Fibroblast of upper back skin (primary cell): ENCODE measurements at places on chromosomes 7 and 10.

DNA sequence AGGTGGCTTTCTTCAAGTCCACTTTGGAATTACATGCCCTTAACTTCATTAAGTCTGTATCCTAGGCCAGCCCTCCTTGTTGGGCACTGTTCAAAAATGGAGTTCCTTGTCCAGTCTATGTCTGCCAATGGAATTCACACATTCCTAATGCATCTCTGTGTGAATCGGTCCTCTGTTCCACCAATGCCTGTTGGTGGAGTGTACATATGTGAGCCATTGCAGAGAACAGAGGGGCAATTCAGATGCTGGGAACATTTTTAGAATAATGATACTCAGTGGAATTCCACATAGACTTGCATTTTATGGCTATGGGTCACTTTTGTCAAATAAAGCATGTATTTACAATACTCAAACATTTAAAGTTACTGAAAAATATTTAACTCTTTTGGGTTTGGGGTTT is 108.3 kb downstream of the COL28A1 start:
- DNase-seq: peak; percentile 11

GRCh38 chr10:107415446-107415845 is 250.9 kb upstream of the SORCS1 start:
- no peak for DNase-seq

- DNase-seq: peak; percentile 37
Measured at GRCh38 chr7:21507627-21508343, 35.1 kb upstream of the DNAH11 start.

DNA sequence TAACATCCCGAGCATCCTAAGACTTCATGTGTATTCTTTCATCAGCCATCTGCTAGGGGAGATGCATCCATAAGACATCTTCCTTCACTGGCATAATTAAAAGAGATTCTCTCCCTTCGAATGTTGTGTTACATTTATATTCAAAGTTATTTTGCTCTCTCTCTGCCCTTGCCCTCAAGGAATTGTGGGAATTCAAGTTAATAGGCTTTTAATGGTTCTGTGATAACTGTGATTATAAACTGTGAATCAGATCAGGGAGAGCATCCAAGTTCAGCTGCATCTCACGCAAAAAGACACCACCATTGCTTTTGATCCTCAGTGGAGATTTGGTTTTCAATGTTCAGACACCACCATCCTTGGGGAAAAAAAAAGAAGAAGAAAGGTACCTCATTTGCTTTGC is 9.2 kb upstream of the TEX36 start:
- DNase-seq: peak; percentile 54

- DNase-seq: no peak
Measured at GRCh38 chr10:71349406-71349805, 30.3 kb downstream of the SLC29A3 start.

GRCh38 chr7:47812429-47813136 is 135.7 kb downstream of the PKD1L1 start:
- DNase-seq: no peak

DNA sequence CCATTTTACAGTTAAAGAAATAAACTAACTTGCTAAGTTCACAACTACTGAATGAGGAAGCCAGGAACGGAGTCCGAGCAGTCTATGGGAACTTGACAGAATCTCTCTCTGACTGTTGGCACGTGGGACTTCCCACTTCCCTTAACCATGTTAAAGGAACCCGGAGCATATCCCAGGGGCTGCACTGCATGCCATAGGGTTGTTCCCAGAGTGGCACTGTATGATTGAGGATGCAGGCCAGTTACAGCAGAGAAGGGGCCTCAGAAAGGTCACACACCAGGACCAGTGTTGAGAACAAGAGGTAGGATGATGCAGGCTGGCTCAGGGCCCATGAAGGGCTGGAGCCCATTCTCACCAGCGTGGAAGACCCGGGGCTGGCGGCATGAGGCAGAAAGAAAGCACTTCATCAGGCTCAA is 201.8 kb downstream of the NSUN6 start:
- no peak for DNase-seq

GRCh38 chr7:138184191-138184590 is 107.9 kb downstream of the AKR1D1 start:
- DNase-seq: no peak

DNA sequence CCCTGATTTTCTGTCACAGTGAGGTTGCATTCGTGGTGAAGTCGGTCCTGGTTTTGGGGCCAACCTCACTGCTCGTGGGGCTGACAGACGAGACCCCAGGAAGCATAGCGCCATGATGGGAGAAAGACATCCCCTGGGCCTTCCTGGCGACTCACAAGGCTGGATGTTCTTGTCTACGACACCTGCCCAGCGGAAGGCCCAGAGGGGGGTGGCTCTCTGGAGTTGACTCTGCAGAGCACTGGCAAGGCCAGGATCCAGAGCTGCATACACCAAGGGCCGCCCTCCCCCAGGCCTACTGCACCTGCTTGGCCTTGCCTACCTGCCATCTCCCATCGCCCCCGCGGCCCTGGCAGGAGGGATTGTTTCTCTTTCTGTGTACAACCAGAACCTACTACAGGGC is 608.9 kb downstream of the PTPRN2 start:
- DNase-seq: no peak

DNA sequence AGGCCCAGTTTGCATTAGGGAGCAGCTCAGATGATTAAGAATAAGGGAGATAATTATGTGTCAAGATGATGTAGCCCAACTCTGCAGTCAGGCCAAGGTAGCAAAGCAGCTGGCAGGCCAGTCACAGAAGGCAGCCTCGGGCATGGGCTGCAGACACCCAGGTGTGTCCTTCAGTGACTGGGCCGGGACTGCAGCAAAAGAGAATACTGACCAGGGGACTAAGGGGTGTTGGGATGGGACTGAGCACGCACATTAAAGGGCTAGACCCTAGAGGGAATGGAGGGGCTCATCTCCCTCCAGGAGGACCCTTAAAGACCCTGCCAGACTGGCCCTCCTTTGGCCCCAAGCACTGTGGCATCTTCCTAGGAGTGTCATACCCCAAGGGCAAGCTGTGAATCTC is 38.7 kb downstream of the PAX2 start:
- no peak for DNase-seq

DNA sequence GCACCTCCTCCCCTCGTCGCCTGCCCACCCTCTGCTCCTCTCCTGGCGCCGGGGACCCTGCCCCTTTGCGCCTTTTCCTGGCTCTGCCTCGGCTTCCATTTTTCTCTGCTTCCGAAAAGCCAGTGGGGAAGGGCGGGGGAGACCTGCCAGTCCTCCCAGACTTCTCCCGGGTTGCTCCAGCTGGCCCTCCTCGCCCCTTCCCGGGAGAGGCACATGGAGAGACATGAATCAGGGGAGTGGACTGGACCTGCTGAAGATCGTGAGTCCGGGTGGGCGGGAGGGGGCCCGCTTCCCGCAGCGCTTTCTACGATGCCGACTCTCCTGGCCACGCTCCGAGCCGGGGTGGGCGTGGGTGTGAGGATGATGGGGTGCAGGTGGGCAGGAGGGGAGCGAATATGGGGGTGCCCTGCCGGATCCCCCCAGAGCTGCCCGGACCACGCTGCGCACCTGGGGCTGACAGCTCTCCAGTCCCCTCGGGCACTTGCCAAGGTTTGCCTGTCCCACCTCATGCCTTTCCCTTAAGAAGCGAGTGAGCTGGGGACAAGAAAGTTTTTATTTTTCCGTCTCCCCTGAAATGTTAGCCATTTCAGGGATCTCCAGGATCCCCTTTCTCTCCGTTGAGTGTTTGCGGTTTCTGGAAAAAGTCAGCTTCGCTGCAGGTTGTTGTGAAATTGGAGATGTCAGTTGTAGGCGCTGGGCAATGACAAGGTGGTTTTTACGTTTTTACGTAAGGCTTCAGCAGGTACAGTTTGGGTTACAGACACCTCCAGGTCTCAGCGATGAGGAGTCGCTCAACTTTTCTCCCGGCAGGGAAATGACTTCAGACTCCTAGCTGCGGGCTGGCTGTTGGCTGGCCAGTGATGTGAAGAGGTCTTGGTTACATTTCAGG is 977 bp downstream of the CACNB2 start:
- no peak for DNase-seq

GRCh38 chr10:100763043-100763747 is 17.8 kb downstream of the PAX2 start:
- DNase-seq: no peak

DNA sequence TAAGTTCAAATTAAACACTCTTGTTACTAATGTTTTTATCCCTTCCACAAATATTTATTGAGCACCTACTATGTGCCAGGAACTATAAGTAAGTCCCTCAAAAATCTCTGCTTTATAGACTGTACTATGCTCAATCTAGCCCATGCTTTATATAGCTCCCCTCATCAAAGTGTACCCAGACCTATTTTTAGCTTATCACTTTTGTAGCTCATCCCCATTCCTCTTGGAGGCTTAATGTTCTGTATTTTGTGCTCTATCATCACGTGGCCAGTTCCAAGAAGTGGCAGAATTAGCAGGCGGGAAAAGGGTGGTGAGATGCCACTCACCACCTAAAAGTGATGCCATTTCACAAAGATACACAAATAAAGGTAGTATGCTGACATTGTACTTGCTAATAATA is 138.1 kb upstream of the BET1 start:
- no peak for DNase-seq

DNA sequence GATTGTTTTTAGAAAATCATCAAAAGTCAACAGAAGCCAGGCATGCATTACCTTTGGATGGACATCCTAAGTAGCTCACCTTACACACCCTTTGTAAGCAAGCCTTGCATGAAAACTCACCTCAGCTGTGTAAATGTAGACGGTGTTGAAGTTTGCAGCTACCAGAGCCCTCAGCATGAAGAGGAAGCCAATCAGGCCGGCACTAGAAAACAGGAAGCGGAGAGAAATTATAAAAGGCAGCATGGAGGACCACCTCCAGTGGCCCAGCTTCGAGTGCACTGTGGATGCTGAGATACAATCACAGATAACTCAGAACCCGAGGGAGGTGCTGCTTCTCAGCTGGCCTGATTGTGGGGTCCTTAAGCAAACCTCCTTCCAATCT is 75.3 kb downstream of the SVOPL start:
- DNase-seq: no peak

DNA sequence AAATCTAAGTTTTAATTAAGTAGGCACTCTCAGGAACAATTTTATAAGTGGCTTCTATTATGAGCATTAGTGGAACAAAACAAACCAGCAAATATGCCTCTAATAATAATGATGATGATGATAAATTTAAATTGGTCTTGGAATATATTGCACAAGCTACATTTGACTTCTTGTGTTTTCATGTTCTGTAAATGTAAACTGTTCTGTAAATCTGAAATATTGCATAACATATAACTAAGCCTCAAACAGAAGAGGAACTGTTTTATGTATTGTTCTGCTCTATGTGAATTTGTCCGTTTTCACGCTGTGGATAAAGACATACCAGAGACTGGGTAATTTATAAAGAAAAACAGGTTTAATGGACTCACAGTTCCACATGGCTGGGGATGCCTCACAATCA is 625.2 kb upstream of the CELF2 start:
- no peak for DNase-seq

DNA sequence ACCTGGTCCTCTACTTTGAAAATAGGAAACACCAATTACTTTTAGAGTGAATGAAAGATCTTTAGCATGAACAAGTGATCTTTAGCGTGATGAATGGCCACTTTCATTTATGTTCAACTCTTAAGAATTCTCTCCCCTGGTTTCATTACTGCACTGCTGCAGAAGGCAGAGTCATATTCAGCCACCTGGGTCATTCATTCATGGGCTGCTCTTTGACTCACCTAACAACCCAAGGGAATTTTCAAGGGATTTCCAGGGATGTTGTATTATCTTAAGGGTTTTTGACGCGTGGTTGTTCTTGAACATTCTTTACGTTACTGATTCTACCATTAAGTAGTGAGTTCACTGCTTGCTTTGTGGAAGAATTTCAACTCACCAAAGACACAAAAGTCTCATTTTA is 87.3 kb upstream of the STK17A start:
- no peak for DNase-seq

GRCh38 chr7:113730309-113730955 is 188.4 kb downstream of the PPP1R3A start:
- DNase-seq: peak; percentile 77

DNA sequence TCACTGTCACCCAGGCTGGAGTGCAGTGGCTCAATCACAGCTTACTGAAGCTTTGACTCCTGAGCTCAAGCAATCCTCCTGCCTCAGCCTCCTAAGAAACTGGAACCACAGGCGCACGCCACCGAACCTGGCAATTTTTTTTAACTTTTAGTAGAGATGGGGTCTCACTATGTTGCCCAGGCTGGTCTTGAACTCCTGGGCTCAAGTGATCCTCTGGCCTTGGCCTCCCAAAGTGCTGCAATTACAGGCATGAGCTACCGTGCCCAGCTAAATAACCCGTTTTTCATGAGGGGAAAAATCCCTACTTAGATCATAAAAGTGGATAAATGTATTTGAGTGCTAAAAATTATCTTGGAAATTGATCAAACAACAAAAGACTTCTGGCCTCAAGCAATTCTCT is 200.5 kb upstream of the IMMP2L start:
- no peak for DNase-seq

DNA sequence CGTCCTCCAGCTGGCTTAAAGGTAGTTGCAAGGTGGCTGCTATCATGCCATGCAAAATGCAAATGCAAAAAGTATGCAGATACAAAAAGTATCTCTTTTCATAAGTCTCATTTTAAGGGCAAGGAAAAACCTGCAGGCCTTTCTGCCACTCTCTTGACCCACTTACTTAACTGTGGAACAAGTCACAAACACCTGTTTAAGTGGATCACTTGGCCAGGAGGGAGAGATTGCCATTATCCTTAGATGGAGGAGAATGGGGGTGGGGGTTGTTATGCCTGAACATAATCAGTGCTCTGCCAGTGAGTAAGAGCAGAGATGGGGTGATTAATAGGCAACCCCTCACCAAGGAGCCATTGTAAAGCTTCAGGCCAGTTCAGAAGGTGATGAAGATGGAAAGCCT is 25.1 kb upstream of the HERPUD2 start:
- no peak for DNase-seq

DNA sequence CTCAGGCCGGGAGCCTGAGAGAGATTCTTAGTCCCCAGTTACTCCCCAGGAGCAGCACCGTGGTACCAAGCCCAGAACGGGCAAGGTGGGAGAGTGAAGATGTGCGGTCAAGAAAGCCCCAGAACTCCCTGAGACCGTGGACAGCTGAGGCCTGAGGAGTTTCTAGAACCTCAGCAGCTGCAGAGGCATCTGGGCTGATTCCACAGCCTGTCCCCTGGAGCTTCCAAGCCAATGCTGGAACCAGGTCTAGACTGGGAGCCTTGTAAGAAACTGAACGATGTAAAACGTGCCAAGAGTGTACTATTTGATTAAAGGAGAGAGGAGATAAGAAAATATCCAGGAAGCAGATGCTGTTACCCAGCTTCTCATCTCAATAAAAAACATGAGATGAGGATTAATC is 366.3 kb downstream of the TNS3 start:
- no peak for DNase-seq

DNA sequence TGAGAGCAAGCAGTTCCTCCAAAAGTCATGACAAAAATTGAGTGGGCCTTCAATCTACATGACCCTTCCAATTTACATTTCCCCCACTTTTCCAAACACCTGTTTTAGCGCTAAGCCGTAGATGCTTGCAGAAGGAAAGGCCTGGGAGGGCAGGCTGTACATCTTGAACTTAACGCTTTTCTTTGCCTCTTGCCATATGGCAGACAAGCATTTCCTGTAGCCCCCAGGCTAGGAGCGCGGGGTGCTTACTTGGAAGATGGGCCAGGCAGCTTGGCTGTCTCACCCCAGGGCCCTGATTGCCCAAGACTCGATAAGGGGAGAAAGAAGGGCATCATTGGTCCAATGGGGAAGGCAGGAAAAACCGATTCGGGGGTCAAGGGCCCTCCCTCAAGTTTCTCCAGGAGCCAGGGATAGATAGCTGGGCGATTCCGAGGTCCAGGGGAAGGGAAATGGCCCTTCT is 1.8 kb downstream of the HOXA10 start:
- no peak for DNase-seq

GRCh38 chr10:3959370-3960325 is 174.6 kb upstream of the KLF6 start:
- no peak for DNase-seq

- no peak for DNase-seq
Measured at GRCh38 chr7:150322114-150322832, 882 bp upstream of the LRRC61 start.
